HepG2 (cell line): ENCODE measurements at places on chromosomes 1 and 21. TPM values are rescaled to one million over a fixed set of nuclear protein-coding genes. Genes with fewer than 3 reads are reported as not detected.
A peak's percentile ranks its signal among the peaks of the same experiment; 100 is the strongest.

Gene BLACAT1
- 2.7 and 2.8 TPM in 2 replicates for polyA plus RNA-seq

- DNase-seq = peak; percentile 86
These were observed 20.7 kb upstream of the MFSD2A start for GRCh38 chr1:39933956-39934941.

DNA sequence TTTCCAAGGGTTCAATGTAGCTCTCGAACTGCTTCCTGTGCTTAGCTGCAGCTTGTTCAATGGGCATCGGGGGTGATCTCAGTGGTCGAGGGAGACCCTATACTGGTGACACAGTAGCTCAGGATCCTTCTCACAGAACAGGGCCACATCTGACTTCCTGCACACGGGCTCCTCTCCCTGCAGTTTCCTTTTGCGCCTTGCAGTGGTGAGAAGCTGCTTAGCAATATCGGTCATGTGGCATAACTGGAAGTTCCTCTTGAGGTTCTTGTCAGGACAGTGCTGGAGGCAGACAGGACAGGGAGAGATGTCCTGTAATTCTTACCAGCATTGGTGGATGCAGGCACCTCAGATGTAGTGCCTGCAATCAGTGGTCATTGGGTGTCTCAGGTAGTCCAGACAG is 140.5 kb upstream of the MAP1LC3C start:
- DNase-seq = no peak

DNA sequence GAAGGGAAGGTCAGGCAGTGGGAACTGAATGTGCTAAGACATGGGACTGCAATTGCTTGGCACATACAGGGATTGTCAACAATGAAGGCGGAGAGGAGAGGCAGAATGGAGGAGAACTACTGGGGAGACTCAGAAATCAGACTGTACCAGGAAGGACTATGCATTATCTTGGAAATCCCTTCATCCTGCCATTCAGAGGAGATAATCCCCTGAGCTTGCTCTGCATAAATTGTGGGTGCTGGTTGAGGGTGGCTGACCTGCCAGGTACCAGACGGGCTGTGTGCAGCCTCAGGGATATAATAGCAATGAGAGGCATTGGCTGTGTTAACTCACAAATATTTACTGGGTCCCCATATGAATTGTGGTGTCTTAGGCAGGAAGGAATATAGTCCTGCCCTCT is 5.0 kb upstream of the TRABD2B start:
- no peak for DNase-seq

GRCh38 chr1:107496002-107496401 is 355.2 kb downstream of the NTNG1 start:
- DNase-seq = no peak

- no peak for DNase-seq
These were observed at the start of gene BCAN for GRCh38 chr1:156641761-156642264. Gene BCAN, plus strand, starts transcription at chr1:156642117. Its CDS starts 3,938 bp downstream, at chr1:156646055.

DNA sequence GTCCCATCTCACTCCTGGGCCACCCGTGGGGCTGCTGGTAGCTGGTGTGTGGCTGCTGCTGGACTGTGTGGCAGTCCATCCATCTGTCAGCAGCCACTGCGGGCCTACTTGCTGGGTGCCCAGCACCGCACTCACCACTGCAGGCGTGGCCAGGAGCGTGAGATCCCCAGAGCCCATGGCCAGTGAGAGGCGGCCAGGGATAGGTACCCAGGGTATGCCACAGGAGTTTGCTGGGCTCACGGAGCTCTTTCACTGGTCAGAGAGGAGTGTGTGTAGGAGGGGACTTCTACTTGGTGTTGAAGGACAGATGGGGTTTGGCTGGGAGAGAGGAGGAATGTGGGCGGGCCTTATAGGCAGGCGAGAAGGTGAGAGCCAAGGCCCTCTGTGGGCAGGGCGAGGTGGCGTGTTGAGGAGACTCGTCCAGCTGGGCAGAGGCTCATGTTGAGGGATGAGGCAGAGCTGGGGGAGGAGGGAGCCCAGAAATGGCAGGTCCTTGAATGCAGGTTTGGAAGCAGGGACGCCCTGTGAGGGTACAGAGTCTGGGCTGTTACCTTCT is 15.0 kb downstream of the QSOX1 start:
- no peak for DNase-seq
